HTR-8/SVneo (cell line): ENCODE measurements at places on chromosomes 1 and 21.
A peak's percentile ranks its signal among the peaks of the same experiment; 100 is the strongest.

DNA sequence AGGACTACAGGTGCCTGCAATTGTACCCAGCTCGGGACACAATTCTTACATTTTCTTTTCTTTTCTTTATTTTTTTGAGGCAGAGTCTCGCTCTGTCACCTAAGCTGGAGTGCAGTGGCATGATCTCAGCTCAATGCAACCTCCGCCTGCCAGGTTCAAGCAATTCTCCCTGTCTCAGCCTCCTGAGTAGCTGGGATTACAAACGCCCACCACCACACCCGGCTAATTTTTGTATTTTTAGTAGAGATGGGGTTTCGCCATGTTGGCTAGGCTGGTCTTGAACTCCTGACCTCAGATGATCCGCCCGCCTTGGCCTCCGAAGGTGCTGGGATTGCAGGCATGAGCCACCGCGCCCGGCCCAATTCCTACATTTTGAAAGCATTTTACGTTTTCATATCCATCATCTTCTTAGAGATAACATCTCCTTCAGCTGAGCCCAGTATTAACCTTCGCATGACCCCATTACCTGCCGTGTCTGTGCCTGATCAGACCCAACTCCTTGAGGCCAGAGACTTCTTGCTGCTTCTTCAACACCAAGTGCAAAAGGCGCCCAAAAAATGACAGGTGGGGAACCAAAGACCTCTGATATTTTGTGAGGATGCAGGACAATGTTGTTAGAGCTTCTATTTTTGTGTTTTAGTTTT is 2.8 kb upstream of the ADAMTSL4 start:
- DNase-seq: no peak

- no peak for DNase-seq
Observed at GRCh38 chr1:8031176-8031785, 5.2 kb upstream of the ERRFI1 start.

DNA sequence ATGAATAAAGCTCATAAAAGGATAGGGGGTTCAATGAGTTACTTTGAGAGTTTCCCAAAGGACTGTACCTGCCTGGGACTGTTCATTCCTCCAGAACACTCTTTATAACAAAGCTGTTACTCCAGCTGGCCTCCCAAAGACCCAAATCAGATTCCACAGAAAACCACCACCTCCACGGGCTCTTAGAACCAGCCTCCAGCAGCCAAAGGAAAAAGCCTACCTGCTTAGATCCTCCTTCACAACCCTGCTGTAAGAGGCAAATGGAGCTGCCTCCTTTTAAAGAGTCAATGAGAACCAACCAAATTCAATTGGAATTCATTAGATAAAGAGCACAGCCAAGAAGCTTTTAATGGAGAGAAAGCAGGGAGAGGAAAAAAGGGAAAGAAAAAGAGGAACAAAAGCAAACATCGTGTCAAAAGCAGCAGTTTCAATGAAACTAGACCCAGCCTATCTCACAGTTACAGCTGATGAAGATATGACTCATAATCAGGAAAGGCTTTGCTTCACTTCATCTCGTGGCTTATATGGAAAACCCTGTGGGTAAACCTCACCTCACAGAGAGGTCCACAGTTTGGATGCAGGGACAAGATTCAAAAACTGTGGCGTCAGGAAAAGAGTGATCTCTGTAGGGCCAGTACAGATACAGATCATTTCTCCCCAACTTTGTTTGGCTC is 27.8 kb upstream of the FMO4 start:
- DNase-seq: peak; percentile 4

DNA sequence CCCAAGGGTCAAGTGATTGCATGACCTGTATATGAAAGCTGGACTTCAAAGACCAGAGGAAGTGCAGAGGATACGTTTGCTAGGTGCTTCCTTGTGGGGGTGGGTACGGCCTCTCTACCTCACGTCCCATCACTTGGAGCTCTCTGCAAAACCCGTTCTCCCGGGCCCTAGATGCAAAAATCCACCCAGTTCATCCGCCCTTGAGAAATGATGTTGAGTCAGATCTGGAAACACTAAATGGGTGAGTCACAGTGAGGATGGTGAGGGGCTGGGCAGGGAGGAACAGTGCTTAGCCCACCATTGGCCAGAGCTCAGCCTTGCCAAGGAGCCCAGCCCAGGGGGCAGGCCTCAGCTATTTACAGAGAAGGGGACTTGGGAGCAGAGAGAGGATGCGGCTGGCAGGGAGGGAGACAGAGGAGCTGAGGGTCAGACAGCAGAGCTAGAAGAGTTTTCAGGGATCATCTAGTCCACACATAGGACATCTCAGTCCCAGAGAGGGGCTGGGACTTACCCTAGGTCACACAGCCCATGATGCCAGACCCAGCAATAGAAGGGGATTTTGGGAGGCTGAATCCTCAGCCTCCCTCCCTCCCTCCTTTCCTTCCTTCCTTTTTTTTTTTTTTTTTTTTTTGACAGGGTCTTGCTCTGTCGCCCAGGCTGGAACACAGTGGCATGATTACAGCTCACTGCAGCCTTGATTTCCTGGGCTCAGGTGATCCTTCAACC is 14.6 kb downstream of the ARHGEF10L start:
- peak; percentile 57 for DNase-seq

DNA sequence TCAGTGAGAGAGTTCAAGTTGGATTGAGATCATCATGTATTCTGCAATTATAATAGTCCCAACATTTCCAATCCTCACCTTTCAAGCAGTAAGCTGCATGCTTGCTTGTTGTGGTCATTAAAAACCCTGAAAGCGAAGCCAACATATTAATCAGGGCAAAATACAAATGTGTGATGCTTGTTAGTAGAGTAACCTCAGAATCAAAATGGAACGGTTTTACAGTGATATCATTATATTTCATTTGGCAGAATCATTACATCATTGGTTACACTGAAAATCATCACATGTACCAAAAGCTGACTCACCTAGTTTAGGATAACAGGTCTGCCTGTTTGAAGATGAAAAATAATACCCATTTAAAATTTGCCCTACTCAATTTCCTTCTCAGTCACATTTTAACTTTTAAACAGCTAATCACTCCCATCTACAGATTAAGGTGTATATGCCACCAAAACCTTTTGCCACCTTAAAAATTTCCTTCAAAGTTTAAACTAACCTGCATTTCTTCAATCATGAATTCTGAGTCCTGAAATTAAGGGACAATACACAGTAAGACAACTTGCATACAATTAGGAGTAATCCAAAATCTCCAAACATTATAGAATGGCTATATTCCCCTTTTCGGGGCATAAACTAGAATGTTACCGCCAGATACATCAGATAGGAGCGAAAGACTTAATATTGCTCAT is 3.5 kb downstream of the GAS5 start:
- no peak for DNase-seq

DNA sequence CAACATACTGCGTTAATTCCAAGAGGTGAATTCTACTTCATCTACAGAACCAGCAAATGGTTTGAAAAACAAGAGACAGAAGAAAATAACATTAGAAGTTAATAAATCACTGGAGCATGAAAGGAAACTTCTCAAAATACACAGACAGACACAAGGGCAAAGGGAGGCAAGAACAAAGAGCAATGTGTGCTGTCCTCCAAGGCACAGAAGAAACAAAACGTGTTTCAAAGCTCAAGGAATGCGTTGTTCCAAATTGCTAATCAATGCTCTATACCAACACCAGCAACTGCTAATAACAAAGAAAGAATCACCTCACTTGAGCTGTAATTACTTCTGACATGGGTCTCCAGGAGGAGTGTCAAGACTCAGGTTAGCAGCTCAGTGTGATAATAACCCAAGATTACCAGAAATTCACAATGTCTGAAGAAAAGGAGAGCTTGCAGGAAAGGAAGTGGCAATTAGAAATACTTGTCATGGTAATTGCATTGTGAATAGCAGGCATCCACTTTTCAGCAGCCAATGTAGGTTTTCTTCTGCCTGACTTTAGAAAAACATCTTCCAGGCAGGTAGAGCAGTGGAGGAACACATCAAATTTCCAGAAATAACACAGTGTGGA is 175.4 kb downstream of the SEC16B start:
- DNase-seq: no peak

GRCh38 chr21:25515484-25516405 is 91.5 kb downstream of the MRPL39 start:
- DNase-seq: no peak

DNA sequence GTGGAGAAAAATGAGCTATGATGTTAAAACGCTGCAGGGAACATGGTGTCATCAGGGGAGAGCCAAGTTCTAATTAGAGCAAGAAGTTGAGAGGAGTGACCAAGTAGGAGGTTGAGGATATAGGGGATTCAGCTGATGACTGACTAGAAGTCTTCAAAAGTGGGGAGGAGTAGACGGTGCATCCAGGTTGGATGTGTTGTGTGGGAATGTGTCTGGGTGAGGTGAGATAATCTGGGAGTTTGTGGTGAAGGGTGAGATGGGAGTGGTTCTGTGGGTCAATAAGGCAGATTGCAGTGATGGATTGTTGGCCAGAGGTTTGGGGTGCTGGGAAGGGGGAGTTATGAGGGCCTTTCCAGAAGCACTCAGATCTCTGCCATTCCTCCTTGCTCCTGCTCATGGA is 72.0 kb upstream of the IRF2BP2 start:
- DNase-seq: no peak

- no peak for DNase-seq
Observed at GRCh38 chr1:198756470-198756869, 117.6 kb downstream of the PTPRC start.

DNA sequence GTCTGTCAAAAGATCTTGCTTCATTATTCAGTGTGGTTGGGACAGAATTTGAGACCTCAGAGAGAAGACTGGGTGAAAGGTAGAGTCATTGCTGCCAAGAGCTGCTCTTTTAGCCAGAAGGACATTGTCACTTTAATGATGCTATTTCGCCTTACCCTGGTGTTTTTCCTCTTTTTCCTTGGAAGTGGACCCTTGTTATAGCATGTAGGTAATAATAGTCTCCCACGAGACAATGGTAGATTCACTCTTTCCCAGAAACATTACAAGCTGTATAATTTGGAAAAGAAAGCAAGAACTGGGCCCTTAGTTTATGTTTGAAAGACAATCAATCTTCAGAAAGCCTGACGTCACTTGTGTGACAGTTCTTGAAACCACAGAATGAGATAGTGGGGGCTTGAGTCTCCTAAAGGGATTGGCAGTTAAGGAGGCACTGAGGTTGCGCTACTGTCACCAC is 3.8 kb downstream of the SERTAD4 start:
- DNase-seq: no peak

GRCh38 chr1:242133351-242133750 is 134.5 kb upstream of the MAP1LC3C start:
- DNase-seq: no peak
